ENCODE measurements at places on chromosomes 11 and 22.

DNA sequence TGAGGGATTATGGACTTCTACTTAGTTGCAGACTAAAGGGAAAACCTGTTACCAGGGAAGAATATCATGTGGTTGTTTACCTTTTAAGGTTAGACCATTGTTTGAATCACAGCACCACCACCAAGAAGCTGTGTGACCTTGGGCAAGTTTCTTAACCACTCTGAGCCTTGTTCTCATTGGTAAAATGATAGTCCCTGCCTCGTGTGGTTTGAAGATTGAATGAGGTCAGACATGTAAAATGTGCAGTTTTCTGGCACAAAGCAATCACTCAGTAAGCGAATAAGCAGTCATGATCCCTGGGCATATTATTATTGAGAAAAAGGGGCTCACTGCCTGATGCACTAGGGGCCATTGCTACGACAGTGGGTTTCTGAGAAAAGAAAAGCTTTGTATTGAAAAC, 28.3 kb downstream of the MOV10L1 start:
- DNase-seq, result no peak

DNA sequence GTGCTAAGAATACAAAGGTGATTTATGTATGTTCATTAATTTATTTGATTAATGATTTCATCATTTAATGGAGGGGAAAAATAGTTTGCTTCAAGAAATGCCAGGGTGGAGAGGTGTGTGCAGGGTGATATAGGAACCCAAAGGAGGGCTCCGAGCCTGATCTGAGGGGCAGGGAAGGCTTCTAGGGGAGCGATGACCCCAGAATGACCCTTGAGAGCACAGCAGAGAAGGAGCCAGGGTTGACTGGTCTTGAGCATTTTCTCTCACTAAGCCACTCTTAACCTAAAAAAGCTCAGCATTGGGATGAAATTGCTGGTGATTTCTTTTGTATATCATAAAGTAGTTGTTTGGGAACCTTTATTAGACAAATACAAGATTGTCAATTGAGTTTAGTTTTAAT, 35.1 kb downstream of the HIPK3 start:
- no peak for DNase-seq

DNA sequence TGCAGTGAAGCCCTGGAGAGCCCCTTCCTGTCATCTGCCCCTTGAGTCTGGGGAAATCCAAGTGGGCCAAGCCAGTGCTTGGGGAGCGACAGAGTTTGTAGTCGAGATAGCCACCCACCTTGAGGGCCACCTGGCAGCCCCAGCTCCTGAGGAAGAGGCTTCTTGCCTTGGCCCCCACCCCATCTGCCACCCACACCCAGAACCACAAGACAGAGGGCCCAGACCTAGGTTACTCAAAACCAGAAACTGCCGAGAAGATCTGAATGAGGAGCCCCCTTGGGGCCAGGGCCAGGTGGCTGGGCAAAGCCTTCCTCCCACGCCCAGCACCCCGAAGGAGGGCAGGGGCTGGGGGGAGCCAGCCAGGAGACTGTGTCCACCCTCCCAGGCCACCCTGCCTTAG, 18.8 kb upstream of the PRR5 start:
- no peak for DNase-seq

DNA sequence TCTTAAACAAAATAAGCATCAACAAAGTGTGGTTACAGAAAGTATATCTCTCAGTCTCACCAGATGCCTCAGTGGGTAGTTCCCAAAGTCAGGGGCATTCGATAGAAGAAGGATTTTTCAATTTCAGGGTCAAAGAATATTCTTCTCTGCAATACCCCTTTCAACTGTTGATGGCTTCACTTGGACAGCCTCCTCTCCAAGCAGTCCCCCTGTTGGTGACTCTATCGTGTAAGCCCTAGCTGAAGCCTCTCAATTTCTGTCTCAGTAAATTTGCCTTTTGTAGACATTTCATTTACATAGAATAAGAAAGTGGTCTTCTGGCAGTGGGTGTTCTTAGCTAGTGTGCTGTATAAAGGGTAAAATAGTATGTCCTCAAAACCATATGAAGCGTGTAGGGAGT, 11.3 kb upstream of the CCDC83 start:
- no peak for DNase-seq

DNA sequence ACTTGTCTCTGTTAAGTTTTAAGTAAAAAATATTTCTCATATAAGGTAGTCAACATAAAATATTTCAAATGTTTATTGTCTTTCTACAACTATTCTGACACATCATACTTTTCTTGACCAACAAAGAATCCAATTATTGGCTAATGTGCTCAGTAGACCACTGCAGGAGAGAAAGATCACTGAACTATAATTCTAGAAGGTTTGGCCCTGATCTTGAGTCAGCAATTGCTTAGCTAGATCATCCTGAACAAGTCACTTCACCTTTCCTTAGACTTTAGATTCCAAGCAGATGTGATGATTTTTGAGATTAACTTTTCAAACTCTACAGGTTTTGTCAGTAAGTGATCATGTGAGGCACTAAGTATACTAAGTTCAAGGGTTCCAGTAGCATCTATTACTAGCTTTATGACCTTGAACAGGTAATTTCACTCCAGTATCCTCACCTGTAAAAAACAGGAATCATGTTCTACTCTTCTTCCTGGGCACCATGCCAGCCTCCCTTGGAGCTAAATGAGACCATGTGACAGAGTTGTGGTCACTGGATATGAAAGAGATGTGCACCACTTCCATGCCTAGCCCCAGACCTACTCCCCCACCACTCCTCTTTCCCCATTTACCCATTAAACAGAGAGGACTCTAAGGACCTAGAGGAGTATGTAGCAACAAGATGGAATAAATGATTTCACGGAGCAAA, 17.3 kb downstream of the PGM2L1 start:
- no peak for DNase-seq

GRCh38 chr22:47113853-47114415, 351.5 kb downstream of the TBC1D22A start:
- DNase-seq, result no peak

DNA sequence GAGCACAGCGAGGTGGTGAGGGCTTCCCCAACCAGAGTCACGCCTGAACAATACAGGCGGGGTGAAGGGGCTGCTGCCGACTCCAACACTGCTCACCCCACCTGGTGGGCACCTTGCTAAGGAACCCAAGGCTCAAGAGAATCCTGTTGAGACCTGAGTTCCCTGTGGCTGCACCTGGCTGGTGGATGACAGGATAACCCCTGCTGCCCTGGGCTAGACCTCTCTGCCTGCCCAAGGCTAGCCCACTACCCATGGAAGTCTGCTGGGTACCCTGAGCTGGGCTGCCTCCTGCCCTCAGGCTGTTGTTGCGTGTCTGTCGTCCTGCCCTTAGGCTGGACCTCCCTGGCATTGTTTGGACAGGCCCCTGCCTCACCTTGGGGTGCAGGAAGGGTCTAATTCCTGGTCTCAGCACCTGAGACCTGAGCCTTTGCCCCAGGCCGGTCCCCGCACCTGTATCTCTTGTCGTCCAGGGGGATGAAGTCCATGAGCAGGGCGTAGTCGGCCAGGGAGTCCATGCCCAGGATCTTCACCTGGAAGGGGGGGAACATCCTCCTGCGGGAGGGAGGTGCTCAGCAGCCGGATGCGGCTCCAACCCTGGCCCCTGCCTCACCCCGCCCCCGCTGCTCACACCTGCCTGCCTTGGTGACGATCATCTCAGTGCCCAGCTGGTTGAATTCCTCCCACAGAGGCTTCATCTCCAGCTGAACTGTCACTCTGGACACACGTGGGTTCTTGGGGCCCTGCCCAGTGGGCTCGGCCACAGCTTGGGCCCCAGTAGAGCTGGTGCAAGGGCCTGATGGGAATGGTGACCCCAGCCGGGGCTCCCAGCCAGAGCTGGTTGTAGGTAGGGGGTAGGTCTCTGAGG, 4.9 kb upstream of the NUDT8 start:
- no peak for DNase-seq

DNA sequence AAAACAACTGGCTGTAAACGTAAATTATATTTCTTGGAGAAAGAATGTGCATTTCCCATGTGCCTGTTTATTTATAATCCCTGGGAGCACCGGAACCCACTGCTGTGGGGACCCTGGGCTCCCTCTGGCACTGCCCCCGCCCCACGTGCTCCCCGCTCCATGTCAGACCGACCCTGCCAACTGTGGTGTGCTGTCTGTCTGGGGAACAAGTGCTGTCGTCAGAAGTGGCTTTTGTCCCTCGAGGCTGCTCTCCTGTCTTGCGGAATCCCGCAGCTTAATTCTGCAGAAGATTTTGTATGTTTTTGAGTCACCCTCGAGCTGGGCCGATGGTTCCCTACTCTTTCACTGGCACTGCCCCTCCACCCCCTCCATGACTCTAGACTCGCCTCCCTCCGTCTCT, 2.4 kb downstream of the LRRC10B start:
- DNase-seq, result no peak

GRCh38 chr11:103413266-103413888, 304.2 kb downstream of the DYNC2H1 start:
- DNase-seq, result no peak

DNA sequence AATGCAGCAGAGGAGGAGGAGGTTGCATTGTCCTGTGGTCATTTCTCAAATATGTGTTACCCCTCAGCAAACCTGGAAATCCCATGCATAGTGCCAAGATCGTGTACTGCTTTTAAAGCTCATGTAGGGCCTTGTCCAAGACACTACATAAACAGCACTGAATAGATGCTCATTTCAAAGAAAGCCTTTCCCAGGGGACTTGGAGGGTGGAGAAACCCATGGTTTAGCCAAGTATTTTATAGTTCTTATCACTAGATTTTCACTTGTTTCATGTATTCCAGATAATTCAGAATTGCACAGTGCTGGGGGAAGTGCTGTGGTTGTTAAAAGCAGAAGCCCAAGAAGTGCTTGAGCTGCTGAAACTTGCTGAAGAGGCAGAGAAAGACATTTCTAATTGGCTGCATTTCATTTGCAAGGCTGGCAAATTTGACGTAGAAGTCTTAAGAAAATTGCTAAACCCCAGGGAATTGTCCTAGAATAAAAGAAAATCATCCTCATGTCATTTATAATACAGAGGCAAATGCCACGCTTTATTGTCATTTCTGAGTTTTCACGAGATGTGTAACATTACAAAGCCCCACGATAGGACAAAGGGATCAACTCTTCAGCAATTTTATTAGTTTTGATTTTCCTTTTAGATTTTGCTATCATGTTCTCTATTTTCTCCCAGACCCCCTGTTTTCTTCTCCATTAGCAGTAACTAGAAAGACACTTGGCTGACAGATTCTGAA, 20.1 kb downstream of the CSRP3 start:
- no peak for DNase-seq

DNA sequence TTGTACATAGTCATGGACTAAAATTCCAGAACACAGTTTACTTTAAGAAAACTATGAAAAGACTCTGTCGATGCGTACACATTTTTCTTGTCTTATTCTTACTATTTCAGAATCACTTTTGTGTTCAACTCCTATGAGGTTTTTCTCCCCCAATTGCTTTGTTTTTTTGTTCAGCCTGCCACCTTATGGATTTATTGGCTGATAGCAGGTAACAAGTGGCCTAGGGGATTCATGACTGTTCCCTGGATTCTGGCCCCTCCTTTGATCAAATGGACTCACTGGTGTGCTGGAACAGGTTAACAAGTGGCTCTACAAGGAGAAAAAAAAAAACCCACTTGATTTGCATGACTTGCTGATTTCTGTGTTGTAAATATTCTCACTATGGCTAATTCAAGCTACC, 10.6 kb downstream of the MMP20 start:
- no peak for DNase-seq

DNA sequence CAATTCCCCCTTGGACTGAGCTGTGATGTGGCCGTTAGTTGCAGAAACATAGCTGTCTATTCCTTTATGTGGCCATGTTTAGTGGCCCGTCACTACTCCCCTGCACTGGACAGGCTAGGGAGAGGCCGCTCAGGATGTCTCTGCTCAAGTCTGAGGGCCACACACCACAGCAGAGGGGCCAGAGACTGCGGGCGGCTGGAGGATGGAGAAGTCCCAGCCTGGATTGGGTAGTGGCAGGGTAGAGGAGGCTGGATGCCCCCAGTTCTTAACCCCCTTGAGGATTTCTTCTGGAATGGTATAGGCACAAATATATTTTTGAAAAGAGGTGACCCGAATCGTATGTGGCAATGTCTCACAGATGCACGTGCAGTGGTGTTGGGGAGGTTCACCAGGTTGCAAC, 116.4 kb upstream of the B3GAT1 start:
- DNase-seq, result no peak

- DNase-seq, result peak; percentile 88
Observed at GRCh38 chr11:66694732-66695207, 17.1 kb upstream of the RBM4B start.

- peak; percentile 50 for DNase-seq
Observed at GRCh38 chr22:46681010-46681409, 57.0 kb downstream of the CERK start.

- DNase-seq, result peak; percentile 88
Observed at GRCh38 chr11:93718057-93718563, 23.2 kb downstream of the TAF1D start.

All from B cell (primary cell).